ENCODE measurements at places on chromosomes 5 and 9.

DNA sequence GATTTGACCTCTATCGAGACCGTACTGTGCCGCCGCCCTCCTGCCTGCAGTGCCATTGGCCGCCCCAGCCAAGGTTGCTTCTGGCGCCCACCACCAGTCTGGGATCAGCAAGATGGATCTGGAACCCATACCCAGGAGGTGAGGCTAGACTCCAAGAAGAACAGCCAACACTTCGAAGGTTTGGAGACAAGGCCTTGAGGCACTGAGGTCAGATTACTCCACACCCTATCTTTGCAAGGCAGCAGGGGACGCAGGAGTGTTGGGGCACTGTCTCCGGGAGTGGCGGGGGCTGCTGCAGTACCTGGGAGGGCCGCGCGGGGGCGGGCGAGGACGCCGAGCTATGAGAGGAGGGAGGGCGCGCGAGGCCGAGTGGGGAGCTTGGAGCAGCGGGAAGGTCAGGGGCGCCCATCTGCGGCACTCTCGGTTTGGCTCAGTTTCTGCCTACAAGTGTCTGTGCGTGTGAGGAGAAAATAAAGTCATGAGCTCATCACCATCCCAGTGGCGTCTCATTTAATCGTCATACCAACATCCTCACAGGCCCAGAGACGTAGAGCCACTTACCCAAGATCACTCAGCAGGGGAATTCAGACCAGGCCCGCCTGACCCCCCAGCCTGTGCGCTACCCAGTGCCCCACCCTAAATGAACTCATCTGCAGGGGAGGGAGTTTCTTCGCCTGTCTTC is 20.5 kb upstream of the PSD2 start:
- DNase-seq, result peak; percentile 78

GRCh38 chr5:14463629-14464028 is 118.0 kb upstream of the OTULINL start:
- no peak for DNase-seq

DNA sequence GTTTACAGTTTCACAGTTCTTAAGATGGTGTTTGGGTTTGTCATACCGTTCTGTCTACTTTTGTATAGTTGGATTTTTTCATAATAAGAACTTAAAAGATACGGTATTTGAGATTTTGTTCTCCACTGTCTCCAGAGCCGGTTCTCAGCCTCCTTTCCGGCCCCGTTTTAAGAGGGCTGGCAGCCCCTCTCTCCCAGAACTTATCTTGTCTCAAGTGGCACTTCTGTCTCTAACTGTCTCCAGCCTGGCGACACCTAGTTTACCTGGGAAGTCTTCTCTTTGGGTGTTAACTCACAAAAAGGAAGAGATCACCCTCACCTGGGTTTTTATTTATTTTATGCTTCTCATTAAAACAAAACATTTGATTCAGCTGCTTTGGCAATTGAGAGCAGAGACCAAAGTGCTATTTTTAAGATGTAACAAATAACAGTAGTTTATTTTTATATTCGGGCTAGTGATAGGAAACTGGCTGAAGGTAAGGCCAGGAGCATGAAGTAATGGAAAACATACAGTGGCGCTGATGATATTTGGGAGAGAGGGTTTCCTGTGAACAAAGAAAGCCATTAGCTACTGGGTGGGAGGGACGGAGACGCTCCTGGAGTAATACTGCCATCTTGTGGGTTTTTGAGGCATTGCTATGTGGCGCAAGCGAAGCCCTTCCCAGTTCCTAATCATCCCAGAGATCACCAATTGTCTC is 48.3 kb downstream of the ACER2 start:
- peak; percentile 60 for DNase-seq

GRCh38 chr9:126618585-126619360 is 5.0 kb downstream of the LMX1B start:
- DNase-seq, result no peak

DNA sequence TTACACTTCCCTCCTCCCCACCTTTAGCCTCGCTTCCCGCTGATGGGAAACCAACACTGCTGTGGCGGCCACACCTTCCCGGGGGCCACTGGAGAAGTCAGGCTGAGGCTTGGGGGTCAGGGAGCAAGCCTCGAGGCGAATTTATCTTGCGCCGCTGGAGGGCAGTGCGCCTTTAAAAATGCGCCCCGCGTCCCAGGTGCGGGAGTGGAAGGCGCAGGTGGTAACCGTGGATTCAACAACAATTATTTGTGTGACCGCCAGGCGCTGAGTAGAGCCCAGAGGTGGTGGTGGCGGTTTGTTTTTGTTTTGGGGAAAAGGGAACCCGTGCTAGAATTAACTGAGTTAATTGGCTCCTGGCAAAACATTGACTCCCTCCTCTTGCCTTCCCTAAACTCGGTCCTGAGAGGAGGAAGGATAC is 1.1 kb downstream of the CFAP77 start:
- DNase-seq, result peak; percentile 78

DNA sequence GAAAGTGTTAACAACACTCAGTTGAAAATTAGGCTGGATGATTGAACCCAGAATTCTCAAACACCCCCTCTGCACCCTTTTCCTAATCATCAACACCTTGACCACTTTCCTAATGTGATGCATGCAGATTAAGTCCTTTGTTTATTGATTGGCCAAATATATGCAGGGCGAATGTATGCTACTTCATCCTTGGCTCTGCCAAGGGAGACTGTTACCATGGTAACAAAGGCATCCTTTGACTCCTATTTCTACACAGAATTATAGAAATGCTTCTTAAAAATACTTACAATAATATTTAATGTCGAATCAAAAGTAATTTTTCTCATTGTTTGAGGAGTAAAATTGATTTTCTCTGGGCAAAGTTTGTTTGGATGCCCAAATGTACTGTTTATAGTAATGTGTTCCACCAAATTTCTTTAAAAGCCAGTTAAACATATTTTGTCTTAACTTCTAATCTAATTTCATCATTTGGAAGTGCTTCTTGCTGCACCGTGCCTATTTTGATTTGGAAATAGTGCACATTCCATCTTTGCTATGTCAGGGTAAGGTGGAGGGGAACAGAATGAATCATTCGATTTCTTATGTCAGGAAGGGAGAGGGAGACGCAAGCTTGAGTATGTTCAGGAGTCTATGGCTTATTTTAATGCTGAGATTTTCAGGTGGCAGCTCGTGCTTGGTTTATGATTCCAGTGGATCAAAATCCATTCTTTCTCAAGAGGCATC is 1384.3 kb upstream of the WWC1 start:
- no peak for DNase-seq

DNA sequence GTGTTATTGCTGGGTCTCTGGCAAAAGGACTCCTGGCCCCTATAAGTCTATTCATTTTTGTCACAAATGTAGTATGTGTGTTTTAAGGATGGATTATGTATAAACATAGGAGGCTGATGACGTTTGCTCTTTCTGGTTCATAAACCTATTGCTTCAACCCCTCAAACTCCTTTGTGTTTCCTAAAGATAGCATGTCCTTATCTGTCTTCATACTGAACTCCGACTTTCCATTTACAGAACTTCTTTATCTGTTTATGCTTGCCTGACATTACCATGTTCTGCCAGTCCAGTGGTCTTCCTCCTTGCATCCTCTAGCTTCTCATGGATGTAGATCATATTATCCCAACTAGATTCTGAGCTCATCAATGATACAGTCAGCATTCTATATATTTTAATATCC is 46.1 kb downstream of the ARHGEF28 start:
- no peak for DNase-seq

GRCh38 chr5:54453046-54453445 is 2.5 kb upstream of the HSPB3 start:
- no peak for DNase-seq

- DNase-seq, result no peak
Observed at GRCh38 chr5:75006865-75007822, 45.2 kb downstream of the GCNT4 start.

- DNase-seq, result no peak
Observed at GRCh38 chr9:21465859-21466518, 16.1 kb downstream of the IFNE start.

GRCh38 chr5:120655828-120656435 is 191.8 kb downstream of the PRR16 start:
- DNase-seq, result no peak

DNA sequence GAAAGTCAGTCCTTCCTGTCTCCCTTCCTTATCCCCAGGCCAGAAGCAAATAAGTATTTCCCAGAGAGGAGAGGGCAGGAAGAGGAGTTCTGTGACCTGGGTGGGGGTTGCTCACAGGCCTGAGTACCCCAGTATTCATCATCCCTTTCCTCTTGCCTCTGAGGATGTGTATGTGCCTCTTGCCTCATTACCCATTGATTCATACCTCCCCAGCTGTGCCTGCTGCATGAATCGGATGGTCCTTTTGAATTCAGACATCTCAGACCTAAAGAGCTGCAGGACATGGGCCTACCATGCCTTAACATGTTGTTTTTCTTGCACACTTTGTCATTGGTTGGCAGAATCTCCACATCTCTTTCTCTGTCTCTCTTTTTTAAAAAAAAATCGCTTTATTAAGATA is 112.8 kb upstream of the SHB start:
- no peak for DNase-seq

- DNase-seq, result no peak
Observed at GRCh38 chr5:84480873-84481637, 96.4 kb upstream of the EDIL3 start.

DNA sequence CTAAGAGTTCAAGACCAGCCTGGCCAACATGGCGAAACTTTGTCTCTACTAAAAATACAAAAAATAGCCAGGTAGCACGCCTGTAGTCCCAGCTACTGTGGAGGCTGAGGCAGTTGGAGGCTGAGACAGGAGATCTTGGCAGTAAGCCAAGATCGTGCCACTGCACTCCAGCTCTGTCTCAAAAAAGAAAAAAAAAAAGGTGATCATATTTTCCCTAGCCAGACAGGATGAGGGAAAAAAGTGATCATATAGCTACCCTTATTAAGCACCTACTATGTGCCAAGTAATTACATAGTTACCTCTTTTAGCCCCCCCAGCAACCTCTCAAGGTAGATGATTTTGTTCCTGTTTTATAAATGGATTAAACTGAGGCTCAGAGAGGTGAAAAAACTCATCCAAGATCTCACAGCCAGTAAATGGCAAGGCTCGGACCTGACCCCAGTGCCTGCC is 18.1 kb upstream of the RPL26L1 start:
- DNase-seq, result no peak

DNA sequence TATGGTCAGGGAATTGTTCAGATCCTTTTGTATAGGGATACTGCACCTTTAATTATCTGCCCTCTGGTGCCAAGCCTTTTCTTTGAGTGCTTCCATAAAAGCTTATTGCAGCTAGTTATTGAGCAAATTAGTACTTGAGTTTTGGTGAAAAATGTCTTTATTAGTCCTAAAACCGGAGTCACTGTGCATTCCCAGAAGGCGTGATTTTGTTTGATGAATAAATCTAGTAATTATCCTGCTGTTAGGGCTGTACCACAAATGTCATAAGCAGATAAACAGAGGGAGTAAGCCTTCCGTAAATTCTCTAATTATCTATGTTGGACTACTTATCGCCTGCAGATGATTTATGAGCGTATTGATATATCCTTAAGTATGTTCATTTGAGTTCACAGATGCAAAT is 620.7 kb upstream of the ARRDC3 start:
- DNase-seq, result no peak

DNA sequence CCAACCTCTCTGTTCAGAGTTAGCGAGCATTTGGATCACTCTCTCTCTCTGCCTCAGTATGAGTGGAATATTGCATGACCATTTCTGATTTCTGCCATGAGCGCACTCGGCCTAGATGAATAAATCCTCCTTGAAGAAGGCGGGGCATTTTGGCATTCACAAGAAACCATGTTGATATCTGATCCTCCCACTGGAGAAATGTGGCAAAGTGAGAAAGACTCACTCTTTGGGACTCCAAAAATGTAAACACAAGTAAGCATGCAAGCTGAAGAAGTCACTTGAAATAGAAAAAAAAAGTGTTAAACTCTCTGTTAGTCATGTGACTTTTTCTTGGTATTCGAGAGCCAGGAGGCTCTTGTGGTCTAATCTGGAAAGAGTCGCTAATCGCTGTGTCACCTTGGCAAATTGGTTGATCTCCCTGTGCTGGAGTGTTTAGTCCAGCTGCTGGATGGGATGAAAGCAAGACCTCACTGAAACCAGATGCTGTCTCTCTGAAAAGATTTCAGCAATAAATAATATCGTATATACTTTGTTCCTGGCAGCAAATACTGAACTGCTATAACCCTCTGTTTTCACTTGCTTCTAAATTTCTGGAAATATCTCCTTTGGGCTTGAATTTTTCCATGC is 95.5 kb downstream of the GHR start:
- no peak for DNase-seq

- DNase-seq, result peak; percentile 82
Observed at GRCh38 chr9:127862075-127863011, 7.9 kb upstream of the ENG start.

DNA sequence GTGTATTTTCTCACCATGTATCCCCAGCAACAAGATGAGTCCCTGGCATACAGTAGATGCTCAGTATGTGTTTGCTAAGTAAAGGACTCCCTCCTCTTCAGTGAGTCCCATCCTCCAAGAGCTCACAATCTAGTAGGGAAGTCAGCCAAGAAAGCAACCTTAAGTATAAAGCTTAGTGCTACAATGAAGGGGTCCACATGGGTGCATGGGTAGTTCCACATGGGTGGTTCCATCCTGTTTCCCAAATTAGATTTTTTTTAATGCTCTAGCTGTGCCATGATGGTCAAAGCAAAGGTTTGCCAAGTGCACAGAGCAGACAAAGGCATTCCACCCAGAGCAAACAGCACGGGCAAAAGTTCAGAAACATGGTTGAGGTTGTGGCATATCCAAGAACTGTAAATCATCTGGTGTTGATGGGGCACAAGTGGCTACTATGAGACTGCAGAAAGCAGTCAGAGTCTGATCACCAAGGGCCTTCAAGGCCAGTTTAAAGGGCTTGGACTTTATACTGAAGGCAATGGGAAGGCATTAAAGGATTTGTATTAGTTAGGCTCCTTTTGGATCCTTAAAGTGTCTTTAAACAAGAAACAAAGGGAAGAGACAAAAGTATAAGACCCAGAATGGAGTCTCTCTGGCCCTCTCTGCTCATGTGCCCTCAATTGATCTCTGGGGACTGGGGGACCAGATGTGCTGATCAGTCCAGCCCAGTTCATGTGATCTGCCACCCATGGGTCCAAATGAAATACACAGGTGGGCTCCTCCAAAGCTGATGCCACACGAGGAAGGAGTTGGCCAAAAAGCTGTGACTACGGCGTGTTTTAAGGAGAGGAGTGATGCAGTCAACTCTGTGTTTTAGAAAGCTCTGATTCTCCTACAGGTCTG is 9.0 kb upstream of the CPLX2 start:
- DNase-seq, result no peak

DNA sequence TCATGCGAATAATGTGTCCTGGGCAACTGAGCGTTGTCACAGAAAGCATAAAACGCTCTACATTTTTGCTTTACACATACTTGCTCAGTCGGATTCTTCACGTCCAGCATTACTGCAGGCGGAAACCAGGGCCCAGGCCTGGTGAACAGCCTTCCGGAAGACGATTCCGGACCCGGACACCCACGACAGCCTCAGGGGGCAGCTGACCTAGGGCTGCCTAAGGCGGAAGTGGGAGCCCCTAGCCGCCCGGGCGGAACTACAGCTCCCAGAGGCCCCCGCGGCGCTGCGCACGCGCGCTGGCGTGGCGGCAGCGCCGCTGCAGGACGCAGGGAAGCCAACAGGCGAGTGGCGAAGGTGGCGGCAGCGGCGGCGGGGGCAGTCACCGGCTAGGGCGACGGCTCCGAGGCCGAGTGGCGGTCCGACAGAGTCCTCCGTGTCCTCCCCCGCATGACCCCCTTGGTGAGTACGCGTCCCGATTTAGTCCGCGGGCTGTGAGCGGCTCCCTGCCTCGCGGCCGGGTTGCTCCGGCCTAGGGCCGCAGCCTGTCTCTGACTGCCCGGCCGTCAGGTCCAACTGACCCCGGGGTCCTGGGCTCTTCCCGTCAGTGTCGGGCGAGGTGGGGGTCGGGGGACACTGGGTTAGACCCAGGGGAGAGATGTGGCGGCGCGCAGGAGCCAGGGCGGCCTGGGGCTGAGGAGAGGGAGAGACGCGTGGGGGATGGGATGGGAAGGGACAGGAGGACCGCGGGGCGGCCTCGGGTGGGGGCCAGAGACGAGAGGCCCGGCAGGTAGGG is at the start of gene GAPVD1:
Gene GAPVD1, plus strand, starts transcription at position 326 of the 793 bp plus-strand sequence. CDS start 37,096 bp downstream, outside the sequence.
- DNase-seq, result peak; percentile 92

Data from CD4-positive, alpha-beta T cell treated with Interleukin-1 beta for 1 hour (primary cell).